ENCODE measurements at places on chromosomes 5 and 9. TPM values are rescaled to one million over a fixed set of nuclear protein-coding genes. Genes with fewer than 3 reads are reported as not detected.

LRRC19 gene
- total RNA-seq, result not detected

ANKRD18A gene
- 1.8 TPM for total RNA-seq

PRLR gene
- 5.3 TPM for total RNA-seq

DNA sequence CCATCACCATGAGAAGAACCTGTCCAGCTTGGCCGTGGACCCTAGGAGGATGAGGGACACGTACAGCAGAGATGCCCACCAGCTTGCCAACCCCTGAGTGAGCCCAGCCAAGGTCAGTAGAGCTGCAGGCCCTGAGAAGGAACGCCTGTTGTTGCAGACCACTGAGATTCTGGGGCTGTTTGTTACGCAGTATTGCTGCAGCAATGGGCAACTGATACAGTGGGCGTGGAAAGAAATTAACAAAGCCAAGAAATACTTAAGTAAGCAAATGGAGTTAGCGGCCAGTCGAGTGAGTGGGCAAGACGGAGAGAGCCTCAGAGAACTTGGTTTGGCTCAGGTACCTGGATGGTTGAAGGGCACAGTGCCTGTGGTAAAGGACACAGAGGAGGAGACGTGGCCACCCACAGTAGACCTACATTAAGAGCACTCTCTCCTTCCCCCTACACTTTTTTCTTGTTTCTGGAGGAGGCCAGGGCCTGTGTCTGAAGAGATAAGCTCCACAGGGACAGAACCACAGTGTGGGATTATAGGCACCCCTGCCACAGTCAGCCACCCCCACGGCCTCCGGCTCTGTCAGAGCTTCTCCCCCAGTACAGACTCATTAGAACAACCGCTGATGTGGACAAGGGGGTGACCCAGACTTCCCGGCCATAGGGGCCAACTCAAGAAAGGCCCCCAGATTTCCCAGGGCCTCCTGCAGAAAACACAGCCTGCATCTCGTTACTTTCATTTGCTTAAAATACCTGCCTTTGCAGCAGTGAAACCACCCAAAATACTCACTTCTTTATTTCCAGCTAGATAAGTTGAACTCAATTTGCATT lies 40.1 kb upstream of the GRHPR start:
- DNase-seq, result no peak

- DNase-seq, result no peak
These were observed 78.5 kb downstream of the ZCCHC7 start for GRCh38 chr9:37198831-37199230.

GRCh38 chr5:110094109-110094508 lies 404.4 kb downstream of the MAN2A1 start:
- DNase-seq, result no peak

GRCh38 chr5:145237843-145238242 lies 597.3 kb downstream of the PRELID2 start:
- DNase-seq, result no peak

GRCh38 chr9:130731355-130731754 lies 37.8 kb downstream of the EXOSC2 start:
- no peak for DNase-seq
